ENCODE measurements at places on chromosomes 1 and 21. TPM values are rescaled to one million over a fixed set of nuclear protein-coding genes. Genes with fewer than 3 reads are reported as not detected.

- H3K4me3 ChIP-seq: no peak overlapping the region
- DNase-seq: no peak
- peaks cover 22% of the 10 kb centered on the region for H3K36me3 ChIP-seq
- H3K4me1 ChIP-seq: peaks cover 18% of the 10 kb centered on the region
- H3K27ac ChIP-seq: peak overlapping the region; percentile 1
Measured at GRCh38 chr1:43901196-43901961, 32.2 kb upstream of the ARTN start.

Gene ILDR2
- 0.47 TPM for total RNA-seq

Gene CRTC2
- total RNA-seq: 19.4 TPM

Gene GPR37L1
- not detected for total RNA-seq

Gene PLA2G2D
- total RNA-seq: not detected

Gene ACBD6
- 29.3 TPM for total RNA-seq

Data from suprapubic skin (tissue), 4 donors.